CD4-positive, alpha-beta memory T cell (primary cell): ENCODE measurements at places on chromosomes 4 and X. TPM values are rescaled to one million over a fixed set of nuclear protein-coding genes. Genes with fewer than 3 reads are reported as not detected.

DAPP1 gene
- 23.0 TPM for total RNA-seq

GRCh38 chr4:101762025-101762424, 28.5 kb upstream of the BANK1 start:
- H3K27me3 ChIP-seq: no peaks in the 10 kb centered on the region
- no peaks in the 10 kb centered on the region for H3K4me1 ChIP-seq
- no peak for DNase-seq
- no peak overlapping the region for H3K27ac ChIP-seq
- no peaks in the 10 kb centered on the region for H3K36me3 ChIP-seq

ERCC6L gene
- total RNA-seq: 0.28 TPM

COX18 gene
- 14.6 TPM for total RNA-seq

GRCh38 chrX:150240643-150240970, 122.5 kb upstream of the MAMLD1 start:
- H3K4me3 ChIP-seq: no peak overlapping the region
- DNase-seq: no peak
- no peaks in the 10 kb centered on the region for H3K27me3 ChIP-seq
- H3K27ac ChIP-seq: no peak overlapping the region
- no peaks in the 10 kb centered on the region for H3K36me3 ChIP-seq
- no peaks in the 10 kb centered on the region for H3K4me1 ChIP-seq

DNA sequence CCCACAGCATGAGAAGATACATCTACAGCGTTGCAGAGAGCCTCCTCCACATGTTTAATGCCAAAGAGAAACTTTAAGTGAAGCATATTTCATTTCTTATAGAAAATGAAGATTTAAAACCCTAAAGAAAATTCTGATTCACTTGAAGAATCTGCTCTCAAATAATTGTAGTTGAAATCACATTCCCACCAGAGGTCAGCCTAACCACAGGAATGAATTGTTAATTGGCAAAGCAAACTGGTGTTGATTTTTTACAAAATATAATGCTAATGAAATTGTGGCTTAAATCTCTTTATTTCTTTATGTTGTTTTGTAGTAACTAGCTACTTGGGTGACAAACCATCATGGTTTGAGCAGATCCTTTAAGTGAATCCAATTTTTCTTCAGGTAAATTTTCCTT, 31.1 kb upstream of the WDR17 start:
- H3K36me3 ChIP-seq: no peaks in the 10 kb centered on the region
- DNase-seq: no peak
- H3K4me3 ChIP-seq: no peak overlapping the region
- H3K27me3 ChIP-seq: no peaks in the 10 kb centered on the region
- H3K4me1 ChIP-seq: no peaks in the 10 kb centered on the region

DNA sequence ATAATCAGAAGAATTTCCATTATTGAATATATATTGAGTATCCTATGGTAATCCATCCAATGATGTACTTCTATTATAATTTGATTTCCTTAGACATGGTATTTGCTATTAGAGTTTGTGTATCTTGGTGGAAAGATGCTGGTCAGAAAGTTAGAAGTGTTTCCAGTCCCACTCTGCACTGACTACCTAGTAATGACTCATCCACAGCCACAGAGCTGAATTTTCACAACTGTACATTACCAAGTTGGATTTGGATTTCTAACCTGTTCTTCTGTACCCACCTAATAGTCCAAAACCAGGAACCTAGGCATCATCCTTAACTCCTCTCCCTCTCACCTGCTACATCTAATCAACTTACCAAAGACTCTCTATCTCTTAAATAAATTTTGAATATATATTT, 145.4 kb downstream of the REELD1 start:
- no peak for DNase-seq
- no peak overlapping the region for H3K4me3 ChIP-seq
- H3K27me3 ChIP-seq: no peaks in the 10 kb centered on the region
- H3K36me3 ChIP-seq: no peaks in the 10 kb centered on the region

TEC gene
- 3.7 TPM for total RNA-seq

DNA sequence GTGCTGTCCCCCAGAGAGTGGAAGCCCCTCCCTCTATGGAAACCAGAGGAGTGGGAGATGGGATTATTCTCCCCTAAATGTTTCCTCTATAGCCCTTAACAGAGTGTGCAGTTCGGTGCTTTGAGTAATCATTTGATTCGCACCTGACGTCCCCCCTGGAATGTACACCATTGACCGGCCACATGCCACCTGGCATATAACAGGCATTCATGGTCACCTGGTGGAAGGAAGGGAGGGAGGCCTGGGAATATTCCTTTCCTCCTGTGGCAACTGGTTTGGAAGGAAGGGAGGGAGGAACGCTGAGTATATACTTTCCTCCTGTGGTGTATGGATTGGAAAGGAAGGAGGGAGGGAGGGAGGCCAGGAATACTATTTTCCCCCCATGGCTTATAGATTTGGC, 77.2 kb downstream of the CRMP1 start:
- H3K4me1 ChIP-seq: no peaks in the 10 kb centered on the region
- H3K27me3 ChIP-seq: no peaks in the 10 kb centered on the region
- no peaks in the 10 kb centered on the region for H3K36me3 ChIP-seq
- no peak for DNase-seq
- H3K27ac ChIP-seq: no peak overlapping the region

DNA sequence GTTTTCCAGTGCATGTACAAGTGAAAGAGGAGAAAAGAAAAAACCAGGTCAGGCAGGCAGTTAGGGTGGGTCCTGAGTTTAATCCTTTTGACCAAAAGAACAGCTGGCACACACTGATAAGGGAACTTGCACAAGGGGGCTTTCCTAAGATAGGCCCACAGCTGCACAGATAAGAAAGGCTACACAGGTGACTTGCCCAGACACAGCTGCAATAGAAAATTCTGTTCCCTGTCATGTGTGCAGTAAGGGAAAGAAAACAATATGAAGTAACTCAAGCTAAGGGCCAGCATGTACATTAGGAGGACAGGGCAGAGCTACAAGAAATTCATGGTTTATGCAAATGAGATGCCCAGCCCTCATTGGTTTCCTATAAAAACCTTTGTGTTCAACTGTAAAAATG, 32.9 kb downstream of the LUZP4 start:
- H3K27ac ChIP-seq: no peak overlapping the region
- no peaks in the 10 kb centered on the region for H3K4me1 ChIP-seq
- H3K36me3 ChIP-seq: no peaks in the 10 kb centered on the region
- no peak overlapping the region for H3K4me3 ChIP-seq
- H3K27me3 ChIP-seq: no peaks in the 10 kb centered on the region

GAGE12H gene
- not detected for total RNA-seq

FHIP1A gene
- total RNA-seq: 2.6 TPM

DNA sequence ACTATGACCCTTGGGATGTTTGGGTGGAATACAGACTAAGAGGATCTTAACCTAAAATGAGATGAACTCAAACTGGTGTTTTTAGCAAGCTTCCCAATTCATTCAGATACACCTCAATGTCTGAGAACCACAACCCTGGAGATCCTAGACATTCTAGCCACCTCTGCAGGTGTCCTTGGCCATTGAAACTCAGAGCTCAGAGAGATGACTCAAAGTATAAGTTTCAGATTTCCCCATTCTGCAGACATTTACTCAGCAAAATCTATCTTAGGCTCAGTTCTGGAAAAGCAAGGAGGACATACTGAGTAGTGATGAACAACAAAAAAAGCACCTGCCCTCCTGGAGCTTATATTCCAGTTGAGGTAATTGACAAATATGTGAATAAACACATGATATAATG, 47.8 kb downstream of the COMMD8 start:
- no peaks in the 10 kb centered on the region for H3K27me3 ChIP-seq
- H3K4me1 ChIP-seq: no peaks in the 10 kb centered on the region
- H3K27ac ChIP-seq: no peak overlapping the region
- DNase-seq: no peak
- no peak overlapping the region for H3K4me3 ChIP-seq
- H3K36me3 ChIP-seq: no peaks in the 10 kb centered on the region

DNA sequence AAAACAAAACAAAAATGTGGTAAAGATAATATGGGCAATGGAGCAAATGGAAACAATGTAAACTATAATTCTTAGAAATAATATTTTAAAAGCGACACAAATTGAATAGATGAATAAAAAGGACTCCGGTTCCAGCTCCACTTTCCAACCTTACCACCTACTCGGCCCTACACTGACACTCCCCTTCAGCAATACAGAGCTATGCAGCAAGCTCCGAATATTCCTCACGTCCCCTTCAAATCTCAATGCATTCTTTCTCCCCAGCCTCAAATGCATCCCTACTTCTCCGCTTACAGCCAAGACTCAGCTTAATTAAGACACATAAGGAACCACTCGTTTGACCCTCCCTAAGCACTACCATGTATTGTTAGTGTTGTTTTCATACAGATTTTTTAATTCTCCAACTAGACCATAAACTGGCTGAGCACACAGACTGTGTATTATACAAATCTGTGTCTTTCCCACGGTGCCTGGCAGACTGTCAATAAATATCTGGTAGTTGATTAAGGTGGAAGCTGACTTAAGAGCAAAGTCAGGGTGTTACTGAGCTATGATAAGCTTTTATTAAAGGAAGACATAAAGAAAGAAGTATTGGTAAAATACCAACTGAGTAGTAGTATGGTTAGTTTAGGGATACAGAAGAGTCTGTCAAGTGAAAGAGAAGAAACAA, 219.1 kb downstream of the NR3C2 start:
- no peak for DNase-seq
- no peak overlapping the region for H3K27ac ChIP-seq
- peaks cover 5% of the 10 kb centered on the region for H3K4me1 ChIP-seq
- H3K4me3 ChIP-seq: no peak overlapping the region

DNA sequence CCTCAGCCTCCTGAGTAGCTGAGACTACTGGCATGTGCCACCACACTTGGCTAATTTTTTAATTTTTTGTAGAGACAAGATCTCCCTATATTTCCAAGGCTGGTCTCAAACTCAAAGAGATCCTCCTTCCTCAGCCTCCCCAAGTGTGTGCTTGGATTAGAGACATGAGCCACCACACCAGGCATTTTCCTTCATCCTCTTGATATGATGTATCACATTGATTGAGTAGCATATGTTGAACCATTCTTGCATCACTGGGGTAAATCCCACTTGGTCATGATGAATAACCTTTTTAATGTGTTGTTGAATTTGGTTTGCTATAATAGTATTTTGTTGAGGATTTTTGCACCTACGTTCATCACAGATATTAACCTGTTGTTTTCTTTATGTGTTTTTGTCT, 24.2 kb upstream of the PPM1K start:
- no peaks in the 10 kb centered on the region for H3K36me3 ChIP-seq
- DNase-seq: no peak
- H3K27ac ChIP-seq: no peak overlapping the region

ASB11 gene
- total RNA-seq: not detected

- DNase-seq: no peak
- H3K36me3 ChIP-seq: no peaks in the 10 kb centered on the region
- H3K4me3 ChIP-seq: peak overlapping the region; percentile 76
- H3K27me3 ChIP-seq: no peaks in the 10 kb centered on the region
Observed at GRCh38 chrX:130267956-130268448, 697 bp downstream of the ZNF280C start.

DNA sequence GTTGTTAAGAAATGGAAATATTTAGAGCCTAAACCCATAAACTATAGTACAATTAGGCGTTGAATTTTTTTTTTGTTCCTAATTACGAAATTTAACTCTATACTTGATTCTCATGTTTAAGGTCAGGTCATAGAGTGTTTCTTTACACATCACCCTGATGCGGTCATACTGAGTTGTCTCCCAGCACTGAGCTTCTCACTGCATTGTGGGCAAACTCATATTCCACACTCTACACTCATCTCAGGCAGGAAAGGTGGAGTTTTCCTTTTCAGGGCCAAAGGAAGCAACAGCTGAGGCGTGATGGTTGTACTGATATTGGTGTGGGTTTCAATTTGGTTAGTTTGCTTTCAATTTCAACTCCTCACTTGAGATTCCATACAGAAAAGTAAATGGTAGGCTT, 75.4 kb downstream of the FAT4 start:
- no peaks in the 10 kb centered on the region for H3K27me3 ChIP-seq
- no peaks in the 10 kb centered on the region for H3K36me3 ChIP-seq
- DNase-seq: no peak
- no peaks in the 10 kb centered on the region for H3K4me1 ChIP-seq
- no peak overlapping the region for H3K4me3 ChIP-seq

DNA sequence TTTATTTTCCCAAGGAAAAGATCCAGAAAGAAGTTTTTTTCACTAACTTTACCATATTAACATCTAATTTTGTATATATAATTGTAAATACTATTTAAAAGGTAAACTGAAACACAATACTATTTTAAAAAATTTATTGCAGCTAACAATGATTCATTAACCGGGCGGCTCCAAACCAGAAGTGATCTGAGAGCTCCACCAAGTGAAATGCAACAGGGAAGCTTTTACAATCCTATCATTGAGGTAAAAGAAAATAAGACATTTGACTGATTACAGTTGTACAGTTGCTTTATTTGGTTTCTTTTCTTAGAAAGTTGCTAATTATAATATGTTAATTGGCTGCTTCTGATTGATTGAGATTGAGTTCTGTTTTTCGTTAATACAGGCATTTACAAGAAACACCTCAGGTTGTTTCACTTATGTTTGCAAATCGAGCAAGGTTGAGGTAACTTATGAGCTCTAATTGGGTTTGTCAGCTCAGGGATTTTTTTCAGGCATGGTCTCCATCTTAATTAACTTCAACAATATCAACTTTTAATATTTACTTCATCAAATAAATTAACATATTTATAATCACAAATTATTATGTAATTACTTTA, 220.2 kb upstream of the UGT8 start:
- H3K4me3 ChIP-seq: no peak overlapping the region
- H3K27ac ChIP-seq: no peak overlapping the region
- no peaks in the 10 kb centered on the region for H3K27me3 ChIP-seq
- H3K4me1 ChIP-seq: no peaks in the 10 kb centered on the region
- DNase-seq: no peak
- H3K36me3 ChIP-seq: no peaks in the 10 kb centered on the region

IRF2 gene
- 66.7 TPM for total RNA-seq

GRCh38 chr4:21470535-21470934, 478.0 kb downstream of the KCNIP4 start:
- H3K36me3 ChIP-seq: no peaks in the 10 kb centered on the region
- H3K4me3 ChIP-seq: no peak overlapping the region

DNA sequence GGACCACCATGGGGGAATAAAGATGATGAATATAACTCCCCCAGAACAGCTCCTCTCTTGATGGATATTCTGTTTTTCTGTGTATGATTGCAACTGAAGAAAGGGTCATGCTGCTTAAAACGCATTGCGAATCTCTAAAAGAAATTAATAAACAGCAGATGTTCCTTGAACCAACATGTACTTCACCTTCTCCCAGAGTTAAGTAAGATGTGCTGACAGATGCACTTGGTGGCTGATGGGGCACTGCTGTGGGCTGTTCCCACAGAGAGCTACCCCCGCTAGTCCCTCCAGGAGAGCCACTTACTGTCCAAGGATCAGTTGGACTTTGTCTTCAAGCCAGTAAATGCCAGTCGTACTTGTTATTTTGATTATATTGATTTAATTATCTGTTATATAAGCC, 26.3 kb upstream of the C4orf54 start:
- no peak for DNase-seq
- H3K4me3 ChIP-seq: no peak overlapping the region
- H3K4me1 ChIP-seq: no peaks in the 10 kb centered on the region
- no peak overlapping the region for H3K27ac ChIP-seq
- no peaks in the 10 kb centered on the region for H3K27me3 ChIP-seq

RNF175 gene
- total RNA-seq: 0.67 TPM

NLRP2B gene
- not detected for total RNA-seq

- no peaks in the 10 kb centered on the region for H3K27me3 ChIP-seq
- no peak for DNase-seq
- H3K36me3 ChIP-seq: no peaks in the 10 kb centered on the region
- no peak overlapping the region for H3K27ac ChIP-seq
Observed at GRCh38 chr4:145324161-145324560, 143.8 kb upstream of the OTUD4 start.

GRCh38 chr4:6410068-6410467, 62.3 kb downstream of the PPP2R2C start:
- no peak overlapping the region for H3K4me3 ChIP-seq
- H3K4me1 ChIP-seq: no peaks in the 10 kb centered on the region
- DNase-seq: no peak
- peaks cover 5% of the 10 kb centered on the region for H3K27me3 ChIP-seq
